ENCODE measurements at places on chromosomes 2 and 18.

GRCh38 chr2:216286616-216287231 lies 85.6 kb downstream of the MARCHF4 start:
- DNase-seq, result no peak

DNA sequence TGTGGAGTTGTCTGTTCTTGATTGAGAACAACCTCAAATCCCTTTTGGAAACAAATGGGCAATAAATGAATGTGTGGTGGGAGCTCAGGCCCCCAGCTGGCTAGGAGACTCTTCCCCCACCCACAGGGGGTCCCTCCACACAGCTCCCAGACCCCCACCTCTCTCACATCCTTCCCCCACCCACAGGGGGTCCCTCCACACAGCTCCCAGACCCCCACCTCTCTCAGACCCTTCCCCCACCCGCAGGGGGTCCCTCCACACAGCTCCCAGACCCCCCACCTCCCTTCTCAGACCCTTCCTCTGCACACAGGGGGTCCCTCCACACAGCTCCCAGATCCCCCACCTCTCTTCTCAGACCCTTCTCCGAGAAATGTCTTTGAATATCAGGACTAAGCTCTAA lies 79.0 kb upstream of the CTDP1 start:
- DNase-seq, result no peak

DNA sequence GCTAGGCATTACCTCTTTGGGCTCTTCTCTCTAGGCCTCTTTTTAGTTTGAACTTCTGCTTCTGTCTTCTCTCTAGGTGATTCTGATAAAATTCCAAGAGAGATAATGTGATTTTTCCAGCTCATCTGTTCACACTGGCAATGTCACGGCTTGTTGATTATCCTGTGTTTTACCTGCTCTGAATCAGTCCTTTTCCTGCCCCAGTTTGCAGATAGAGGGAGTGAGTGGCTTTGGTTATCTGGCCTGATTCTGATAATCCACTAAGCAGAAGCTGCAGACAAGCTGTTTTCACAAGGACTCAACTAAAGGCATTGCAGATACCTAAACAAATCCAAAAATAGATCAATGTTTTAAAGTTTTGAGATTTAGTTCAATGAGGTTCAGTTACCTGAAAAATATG lies 111.9 kb downstream of the DCC start:
- DNase-seq, result no peak

GRCh38 chr2:176558574-176559140 lies 289.4 kb downstream of the MTX2 start:
- no peak for DNase-seq

GRCh38 chr2:113791697-113792590 lies 35.5 kb upstream of the SLC35F5 start:
- DNase-seq, result no peak

All from Right ventricle myocardium inferior (tissue), 1 donor.